ENCODE measurements at places on chromosomes 7 and 10. TPM values are rescaled to one million over a fixed set of nuclear protein-coding genes. Genes with fewer than 3 reads are reported as not detected.

Gene HMX3
- total RNA-seq = not detected

Gene SMO
- total RNA-seq = 9.7 TPM

Gene CRHR2
- total RNA-seq = not detected

Gene SEM1
- 32.9 TPM for total RNA-seq

Measured in myometrial cell (primary cell).